Colonic mucosa (tissue), 4 donors: ENCODE measurements at places on chromosomes 16 and 17.

- DNase-seq = peak; percentile 23
Measured at GRCh38 chr16:46629331-46630219, 8.4 kb upstream of the SHCBP1 start.

GRCh38 chr17:81576621-81577277 lies 24.6 kb upstream of the FAAP100 start:
- DNase-seq = no peak

DNA sequence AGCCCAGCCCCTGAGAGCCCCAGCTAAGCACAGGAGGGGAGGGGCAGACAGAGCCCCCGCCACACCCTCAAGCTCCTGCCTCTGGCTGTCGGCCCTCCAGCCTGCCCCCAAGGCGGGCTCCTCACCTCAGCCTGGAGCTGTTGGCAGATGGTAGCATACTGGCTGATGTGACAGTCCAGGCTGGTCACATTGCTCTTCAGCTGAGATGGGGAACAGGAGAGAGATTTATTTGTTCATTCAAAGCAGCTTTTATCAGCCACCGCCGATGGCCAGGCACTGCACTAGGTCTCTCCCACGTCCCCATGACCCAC lies 14.8 kb downstream of the KIF18B start:
- no peak for DNase-seq

- DNase-seq = no peak
Measured at GRCh38 chr17:42118545-42118944, 2.6 kb downstream of the KAT2A start.

DNA sequence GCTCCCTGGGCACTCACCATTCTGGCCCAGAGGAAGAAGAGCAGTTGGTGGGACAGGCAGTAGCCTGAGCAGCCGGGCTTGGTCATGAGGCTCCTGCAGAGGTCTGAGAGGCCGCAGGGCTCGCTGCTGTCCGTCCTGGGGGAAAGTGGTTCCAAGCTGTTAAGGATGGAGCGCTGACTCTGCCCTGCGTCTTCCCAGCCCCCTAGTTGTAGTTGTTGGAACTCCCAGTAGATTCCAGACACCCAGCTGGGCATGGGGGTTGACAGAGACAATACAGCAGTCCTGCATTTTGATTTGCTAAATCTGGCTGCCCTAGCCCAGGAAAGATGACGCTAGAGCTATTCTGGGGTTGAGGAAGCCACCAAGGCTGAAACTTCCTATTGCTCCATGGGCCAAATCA lies 7.3 kb downstream of the C16orf89 start:
- DNase-seq = no peak

DNA sequence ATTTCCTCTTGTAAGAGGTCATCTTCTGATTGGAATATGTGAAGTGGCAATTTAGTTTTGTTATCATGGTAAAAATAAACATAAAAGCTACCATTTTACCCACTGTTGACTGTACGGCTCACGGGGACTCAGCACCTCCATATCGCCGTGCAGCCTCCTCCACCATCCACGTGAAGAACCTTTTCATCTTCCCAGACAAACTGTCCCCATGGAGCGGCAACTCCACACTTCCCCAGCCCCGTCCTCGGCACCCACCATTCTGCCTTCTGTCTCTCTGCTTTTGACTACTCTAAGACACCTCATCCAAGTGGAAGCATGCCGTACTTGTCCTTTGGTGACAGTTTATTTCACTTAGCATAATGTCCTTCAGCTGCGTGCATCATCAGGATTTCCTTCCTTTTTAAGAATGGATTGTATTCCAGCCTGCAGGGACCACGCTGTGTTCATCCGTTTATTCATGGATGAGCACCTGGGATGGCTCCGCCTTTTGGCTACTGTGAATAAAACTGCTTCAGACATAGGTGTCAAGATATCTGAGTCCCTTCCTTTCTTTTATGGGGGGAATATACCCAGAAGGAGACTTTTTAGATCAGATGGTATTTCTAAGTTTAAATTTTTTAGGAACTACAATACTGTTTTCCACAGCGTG lies 14.3 kb downstream of the FBXO31 start:
- DNase-seq = no peak

DNA sequence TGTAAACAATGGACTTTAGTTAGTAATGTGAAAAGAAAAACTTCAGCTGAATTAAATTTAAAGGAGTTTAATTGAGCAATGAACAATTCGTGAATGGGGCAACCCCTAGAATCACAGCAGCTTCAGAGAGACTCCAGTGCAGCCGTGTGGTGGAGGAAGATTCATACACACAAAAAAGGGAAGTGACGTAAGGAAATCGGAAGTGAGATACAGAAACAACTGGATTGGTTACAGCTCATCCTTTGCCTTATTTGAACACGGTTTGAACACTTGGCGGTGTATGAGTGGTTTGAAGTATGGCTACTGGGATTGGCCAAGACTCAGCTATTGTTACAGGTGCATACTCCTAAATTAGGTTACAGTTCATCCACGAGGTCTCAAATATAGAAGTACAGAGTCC lies 460.4 kb upstream of the ASIC2 start:
- no peak for DNase-seq

DNA sequence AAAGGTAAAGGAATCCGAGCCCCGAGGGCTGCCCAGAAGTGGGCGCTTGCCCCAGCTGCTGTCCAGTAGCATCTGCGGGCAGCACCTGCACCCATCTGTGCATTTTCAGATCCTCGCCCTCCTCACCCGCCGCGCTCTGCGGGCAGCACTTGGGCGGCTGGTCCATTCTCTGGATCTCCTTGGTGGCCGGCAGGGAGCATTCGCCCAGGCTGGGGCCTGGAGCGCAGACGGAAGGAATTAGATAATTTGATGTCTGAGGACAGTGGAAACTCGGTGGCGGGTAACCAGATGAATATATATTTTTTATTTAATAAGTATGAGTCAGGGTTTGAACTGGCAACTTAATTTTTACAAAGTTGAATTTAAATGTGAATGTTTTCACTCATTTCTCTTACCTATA lies 88.5 kb downstream of the NPIPB11 start:
- no peak for DNase-seq

GRCh38 chr16:75402821-75403475 lies 30.4 kb downstream of the CFDP1 start:
- DNase-seq = no peak

DNA sequence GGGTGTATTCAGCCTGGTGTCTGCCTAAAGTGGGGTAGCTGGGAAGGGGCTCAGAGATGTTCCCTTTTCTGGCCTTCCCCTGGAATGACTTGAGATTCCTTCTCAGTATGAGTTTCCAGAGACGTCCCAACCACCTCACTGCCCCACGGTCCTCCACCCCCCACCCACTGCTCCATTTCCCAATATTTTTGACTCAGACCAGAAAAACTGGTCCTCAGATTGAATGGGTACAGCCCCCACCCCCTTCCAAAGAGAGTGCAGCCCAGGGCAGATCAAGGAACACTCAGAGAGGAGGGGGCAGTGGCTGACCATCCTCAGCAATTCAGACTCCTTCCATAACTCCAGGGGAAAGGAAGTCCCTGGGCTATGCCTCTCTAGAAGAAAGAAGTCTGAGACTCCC lies 3.2 kb downstream of the ACLY start:
- DNase-seq = no peak

- no peak for DNase-seq
Measured at GRCh38 chr16:28195859-28196258, 15.9 kb downstream of the XPO6 start.

DNA sequence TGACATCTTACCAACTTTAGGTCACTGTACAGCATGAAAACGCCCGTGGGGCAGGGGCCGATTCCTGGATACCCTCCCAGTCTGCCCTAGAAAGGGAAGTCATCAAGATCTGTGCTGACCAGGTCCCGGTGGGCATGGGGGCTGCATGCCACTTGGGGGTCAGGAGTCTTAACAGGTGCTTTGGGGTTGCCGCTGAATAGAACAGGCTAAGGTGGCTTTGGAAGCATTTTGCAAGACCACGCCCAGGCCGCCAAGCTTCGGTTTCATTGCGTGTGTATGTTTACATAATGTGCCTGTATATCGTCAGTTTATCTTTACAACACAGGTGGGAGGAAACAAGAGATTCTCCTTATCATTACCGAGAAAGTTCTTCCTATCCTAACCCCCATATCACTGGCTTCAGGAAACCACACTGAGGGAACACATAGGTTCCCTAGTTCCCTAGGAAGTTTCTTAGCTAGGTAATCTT lies 13.3 kb upstream of the USP36 start:
- DNase-seq = peak; percentile 83

- DNase-seq = no peak
Measured at GRCh38 chr16:55418586-55418985, 60.4 kb upstream of the MMP2 start.

GRCh38 chr17:47643116-47643515 lies 6.6 kb upstream of the KPNB1 start:
- no peak for DNase-seq

DNA sequence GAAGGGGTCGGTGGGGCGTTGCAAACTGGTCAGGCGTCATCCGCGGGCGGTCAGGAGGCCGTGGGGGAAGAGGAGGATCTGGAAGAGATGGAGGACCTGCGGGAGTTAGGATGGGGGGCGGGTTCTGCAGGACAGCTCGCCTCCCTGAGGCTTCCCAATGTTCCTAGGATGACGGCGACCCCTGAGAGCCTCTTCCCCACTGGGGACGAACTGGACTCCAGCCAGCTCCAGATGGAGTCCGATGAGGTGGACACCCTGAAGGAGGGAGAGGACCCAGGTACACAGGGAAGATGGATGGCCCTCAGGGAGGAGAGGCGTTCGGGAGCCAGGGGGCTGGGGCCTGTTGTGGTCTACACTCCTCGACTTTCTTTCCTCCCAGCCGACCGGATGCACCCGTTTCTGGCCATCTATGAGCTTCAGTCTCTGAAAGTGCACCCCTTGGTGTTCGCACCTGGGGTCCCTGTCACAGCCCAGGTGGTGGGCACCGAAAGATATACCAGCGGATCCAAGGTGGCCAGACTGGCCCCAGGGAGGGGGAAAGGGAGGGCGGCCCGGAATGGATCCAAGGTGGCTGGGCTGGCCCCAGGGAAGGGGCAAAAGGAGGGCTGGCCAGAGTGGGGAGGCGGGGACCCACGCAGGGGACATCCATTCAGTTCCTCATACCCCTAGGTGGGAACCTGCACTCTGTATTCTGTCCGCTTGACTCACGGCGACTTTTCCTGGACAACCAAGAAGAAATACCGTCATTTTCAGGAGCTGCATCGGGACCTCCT lies 839 bp downstream of the PLD2 start:
- DNase-seq = no peak

DNA sequence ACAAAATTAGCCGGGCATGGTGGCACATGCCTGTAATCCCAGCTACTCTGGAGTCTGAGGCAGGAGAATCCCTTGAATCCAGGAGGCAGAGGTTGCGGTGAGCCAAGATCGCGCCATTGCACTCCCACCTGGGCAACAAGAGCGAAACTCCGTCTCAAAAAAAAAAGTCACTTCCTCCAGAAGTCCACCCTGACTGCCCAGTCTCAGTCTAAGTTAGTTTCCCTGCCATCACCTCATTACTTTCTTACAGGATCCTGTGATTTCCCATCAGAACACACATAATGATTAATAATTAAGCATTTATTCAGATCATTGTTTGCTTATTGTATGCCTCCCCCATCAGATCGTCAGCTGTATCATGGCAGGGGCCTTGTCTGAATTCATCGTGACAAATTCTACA lies 31.6 kb downstream of the ABCC3 start:
- DNase-seq = no peak

DNA sequence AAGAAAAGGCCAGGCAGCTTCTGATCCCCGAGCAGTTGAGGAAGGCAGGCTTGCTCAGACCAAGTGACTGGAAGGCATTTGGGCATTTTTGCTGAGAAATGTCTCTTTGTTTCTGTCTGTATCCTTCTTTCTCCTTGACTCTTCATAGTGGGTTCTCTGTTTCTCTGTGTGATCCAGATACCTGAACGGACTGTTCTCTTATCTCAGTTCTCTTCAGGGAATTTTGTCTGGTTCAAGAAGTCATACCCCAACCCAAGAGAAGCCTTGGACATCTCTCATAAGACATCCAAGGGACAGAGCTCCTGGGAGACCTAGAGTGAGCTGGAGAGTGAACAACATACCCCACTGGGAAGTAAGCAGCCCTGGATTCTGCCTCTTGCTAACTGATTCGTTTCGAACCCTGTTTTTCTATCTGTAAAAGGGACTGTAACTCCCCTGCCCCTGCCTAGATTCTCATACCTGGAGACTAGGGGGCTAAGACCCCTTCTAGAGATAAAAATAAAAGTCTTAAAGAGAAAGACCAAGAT lies 541 bp downstream of the CCL3 start:
- DNase-seq = no peak

DNA sequence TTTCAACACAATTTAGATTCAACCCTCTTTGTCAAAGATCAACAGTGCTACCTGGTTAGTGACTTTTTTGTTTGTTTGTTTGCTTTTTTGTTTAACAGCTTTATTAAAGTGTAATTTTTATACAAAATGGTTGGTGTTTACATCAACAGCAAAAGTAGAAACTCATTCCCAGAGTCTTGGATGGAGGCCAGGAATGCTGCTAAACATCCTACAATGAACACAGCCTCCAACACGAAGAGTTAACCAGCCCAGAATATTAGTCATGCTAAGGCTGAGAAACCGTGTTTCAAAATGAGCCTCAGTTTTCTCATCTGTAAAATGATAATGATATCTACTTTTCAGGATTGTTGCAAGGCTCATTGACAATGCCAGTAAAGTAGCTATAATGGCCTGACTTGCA lies 211.0 kb upstream of the MAF start:
- no peak for DNase-seq

GRCh38 chr17:5164436-5164835 lies 27.2 kb downstream of the ZNF594 start:
- DNase-seq = no peak

- DNase-seq = no peak
Measured at GRCh38 chr17:69858460-69858859, 216.6 kb upstream of the KCNJ16 start.

GRCh38 chr17:80043963-80044362 lies 7.5 kb downstream of the CCDC40 start:
- no peak for DNase-seq

DNA sequence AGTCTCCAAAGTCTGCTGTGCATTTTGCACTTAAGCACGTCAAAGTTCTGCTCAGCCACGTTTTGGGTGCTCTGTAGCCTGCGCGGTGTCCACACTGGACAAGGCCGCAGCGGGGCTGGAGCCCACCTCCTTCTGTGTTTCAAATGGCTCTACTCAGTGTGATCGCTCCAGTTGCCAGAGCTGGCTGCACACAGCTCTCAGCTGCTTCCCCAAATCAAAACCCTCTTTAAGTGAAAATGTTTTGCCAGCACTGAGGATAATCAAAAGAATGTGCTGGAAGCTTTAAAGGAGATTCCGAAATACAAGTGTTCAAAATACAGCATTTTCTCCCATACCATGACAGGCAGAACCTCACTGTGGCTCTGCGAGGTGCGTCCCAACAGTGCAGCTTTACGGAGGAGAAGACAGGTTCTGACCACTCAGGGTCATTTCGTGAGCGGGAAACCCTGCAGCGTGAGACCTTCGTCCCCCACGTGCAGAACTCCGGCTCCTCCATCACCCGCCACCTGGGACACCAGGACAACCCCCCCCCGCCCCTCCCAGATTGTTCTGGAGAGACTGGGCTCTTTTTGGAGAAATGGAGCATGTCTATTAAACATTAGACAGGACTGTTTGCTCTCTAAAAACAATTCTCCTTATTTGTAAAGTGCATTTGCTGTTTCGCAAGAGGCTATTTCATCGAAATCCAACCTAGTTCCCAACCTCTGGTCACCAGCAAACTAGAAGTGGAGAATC lies 16.6 kb downstream of the TBC1D16 start:
- DNase-seq = no peak

GRCh38 chr17:48262982-48263730 lies 155.6 kb downstream of the SNX11 start:
- no peak for DNase-seq
